ENCODE measurements at places on chromosomes 11 and 22.

- no peak overlapping the region for H3K4me3 ChIP-seq
- no peaks in the 10 kb centered on the region for H3K36me3 ChIP-seq
- DNase-seq = no peak
- no peak overlapping the region for H3K27ac ChIP-seq
- peaks cover 26% of the 10 kb centered on the region for H3K27me3 ChIP-seq
Measured at GRCh38 chr11:34267013-34267412, 90.8 kb downstream of the ABTB2 start.

DNA sequence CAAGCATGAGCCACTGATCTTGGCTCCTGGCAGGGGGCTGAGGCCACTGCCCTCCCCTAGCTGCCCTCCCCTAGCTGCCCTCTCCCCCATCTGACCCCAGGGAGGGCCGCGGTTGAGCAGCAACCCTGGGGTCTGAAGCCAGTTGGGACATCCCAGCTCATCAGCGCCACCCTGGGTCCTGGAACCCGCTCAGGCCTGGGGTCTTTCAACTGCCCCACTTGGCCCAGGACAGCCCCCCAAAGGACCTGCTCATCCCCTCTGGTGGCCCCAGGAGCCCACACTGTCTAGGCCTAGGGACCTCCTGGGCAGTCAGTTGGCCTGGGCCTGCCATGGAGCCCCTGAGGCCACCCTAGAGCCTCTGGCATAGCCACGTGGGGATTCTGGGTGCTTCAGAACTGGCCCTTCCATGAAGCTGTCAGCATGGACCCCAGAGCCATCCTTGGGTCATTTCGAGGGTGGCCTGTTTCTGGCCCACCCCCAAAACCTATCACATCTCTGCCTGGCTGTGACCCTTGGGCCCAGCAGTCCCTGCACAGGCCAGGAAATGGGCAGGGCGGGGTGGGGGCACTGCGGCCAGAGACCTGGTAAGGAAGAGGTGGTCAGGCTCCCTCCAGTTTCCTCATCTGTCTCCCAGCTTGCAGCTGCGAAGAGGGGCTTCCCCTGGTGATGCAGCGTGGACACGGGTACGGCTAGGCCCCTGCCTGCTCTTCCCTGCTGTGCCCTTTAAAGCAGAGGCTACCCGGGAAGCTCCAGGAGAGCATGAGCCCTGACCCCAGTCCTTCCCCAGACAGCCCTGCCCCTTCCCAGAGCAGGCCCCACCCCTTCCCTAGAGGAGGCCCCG lies 37.9 kb downstream of the MUC2 start:
- no peak overlapping the region for H3K4me3 ChIP-seq
- peaks cover 5% of the 10 kb centered on the region for H3K4me1 ChIP-seq
- H3K27me3 ChIP-seq = peaks cover 5% of the 10 kb centered on the region
- peak; percentile 8 for DNase-seq
- no peak overlapping the region for H3K27ac ChIP-seq
- no peaks in the 10 kb centered on the region for H3K36me3 ChIP-seq

DNA sequence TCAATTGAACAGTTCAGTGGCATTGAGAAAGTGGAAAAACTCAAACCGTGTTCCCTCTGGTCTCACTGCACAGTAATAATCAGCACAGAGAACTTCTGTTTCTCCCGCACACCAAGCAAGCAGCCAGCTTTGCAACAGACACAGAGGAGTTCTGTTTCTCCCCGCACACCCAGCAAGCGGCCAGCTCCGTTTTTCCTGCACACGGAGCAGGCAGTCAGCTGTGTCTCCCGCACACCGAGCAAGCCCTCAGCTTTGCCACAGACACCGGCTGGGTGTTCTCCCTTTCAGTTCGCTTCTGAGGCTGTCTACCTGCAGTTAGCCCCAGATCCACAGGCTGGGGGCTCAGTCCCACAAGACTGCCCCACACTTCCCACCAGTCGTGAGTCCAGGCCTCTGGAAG lies 9.9 kb upstream of the TALDO1 start:
- peaks cover 10% of the 10 kb centered on the region for H3K4me1 ChIP-seq
- peak overlapping the region; percentile 75 for H3K4me3 ChIP-seq
- peak overlapping the region; percentile 32 for H3K27ac ChIP-seq
- H3K27me3 ChIP-seq = no peaks in the 10 kb centered on the region
- H3K36me3 ChIP-seq = peaks cover 3% of the 10 kb centered on the region

DNA sequence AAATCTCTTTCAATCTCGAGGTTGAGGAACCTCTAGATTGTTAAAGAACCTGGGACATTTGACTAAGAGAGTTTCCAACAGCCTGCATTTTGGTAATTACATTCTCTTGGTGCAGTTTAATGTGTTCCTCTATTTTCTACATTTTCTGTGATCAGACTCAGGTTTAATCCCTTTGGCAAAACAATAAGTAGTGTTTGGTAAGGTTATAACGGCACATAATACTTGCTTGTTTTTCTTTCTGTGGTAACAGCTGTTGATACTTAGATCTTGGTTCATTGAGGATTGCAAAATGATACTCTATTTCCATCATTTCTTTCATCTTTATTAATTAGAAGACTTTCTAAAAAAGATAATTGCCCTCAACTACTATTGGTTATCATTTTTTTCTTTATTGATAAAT lies 271.3 kb downstream of the SBF2 start:
- DNase-seq = no peak
- H3K4me3 ChIP-seq = no peak overlapping the region
- no peak overlapping the region for H3K27ac ChIP-seq
- H3K36me3 ChIP-seq = peaks cover 5% of the 10 kb centered on the region

DNA sequence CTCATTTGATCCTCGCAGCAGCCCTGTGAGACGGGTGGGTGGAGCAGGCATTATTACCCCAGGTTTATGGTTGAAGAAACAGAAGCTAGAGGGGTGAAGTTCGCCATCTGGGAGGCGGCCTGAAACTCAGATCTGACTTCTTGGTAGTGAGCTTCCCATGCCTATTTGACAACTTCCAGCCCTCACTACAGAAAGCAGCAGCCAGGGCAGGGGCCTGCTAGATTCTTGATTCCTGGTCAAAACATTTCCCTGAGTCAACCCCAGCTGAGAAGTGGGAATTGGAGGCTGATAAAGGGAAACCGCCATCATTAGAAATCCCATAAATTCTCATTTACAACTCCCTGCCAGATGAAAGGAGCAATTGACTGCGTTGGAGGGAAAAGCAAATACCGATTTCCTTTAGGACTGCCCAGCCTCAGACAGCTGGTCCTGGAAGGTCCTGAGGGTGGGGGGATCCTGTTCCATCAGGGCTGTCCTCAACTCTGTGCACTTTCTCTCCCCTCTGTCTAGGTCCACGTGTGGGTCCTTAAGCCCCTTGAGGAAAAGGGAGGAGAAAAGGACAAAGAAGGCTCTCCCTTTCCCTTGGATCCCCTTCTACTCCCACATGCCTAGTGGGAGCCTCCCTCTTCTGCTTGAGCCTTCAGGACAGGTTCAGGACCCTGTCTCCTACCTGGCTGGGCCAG lies 10.2 kb upstream of the NECTIN1 start:
- no peak overlapping the region for H3K4me3 ChIP-seq
- no peak overlapping the region for H3K27ac ChIP-seq
- H3K36me3 ChIP-seq = peaks cover 7% of the 10 kb centered on the region
- peaks cover 64% of the 10 kb centered on the region for H3K27me3 ChIP-seq
- peaks cover 12% of the 10 kb centered on the region for H3K4me1 ChIP-seq
- no peak for DNase-seq

- H3K4me3 ChIP-seq = no peak overlapping the region
- H3K36me3 ChIP-seq = peaks cover 4% of the 10 kb centered on the region
- H3K27ac ChIP-seq = no peak overlapping the region
- DNase-seq = no peak
Measured at GRCh38 chr11:120318906-120319305, 6.2 kb upstream of the TLCD5 start.

DNA sequence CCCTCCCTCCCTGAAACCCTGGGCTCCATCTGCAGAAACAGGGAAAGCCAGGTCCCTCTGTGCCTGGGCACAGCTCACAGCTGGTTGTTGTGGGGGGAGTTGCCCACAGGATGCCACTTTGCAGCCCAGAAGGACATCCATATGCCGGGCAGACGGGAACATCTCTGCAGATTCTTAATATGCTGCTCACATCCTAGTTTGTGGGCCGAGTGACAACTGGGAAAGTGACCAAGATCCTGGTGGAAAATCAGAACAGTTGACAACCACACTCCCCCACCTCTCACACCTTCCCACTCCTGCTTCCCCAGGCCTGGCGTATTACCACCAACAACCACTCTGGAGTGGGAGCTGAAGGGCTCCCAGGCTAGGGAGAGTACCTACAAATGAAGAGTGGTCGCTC lies 7.3 kb upstream of the SCGB1A1 start:
- no peaks in the 10 kb centered on the region for H3K36me3 ChIP-seq
- H3K4me1 ChIP-seq = peaks cover 2% of the 10 kb centered on the region
- no peak overlapping the region for H3K27ac ChIP-seq
- H3K4me3 ChIP-seq = no peak overlapping the region
- no peak for DNase-seq
- peaks cover 4% of the 10 kb centered on the region for H3K27me3 ChIP-seq

- H3K36me3 ChIP-seq = no peaks in the 10 kb centered on the region
- no peak for DNase-seq
- H3K4me1 ChIP-seq = peaks cover 3% of the 10 kb centered on the region
Measured at GRCh38 chr11:126115127-126115495, 52.4 kb upstream of the CDON start.

GRCh38 chr11:78961937-78962701 lies 387.5 kb upstream of the NARS2 start:
- peak overlapping the region; percentile 22 for H3K4me3 ChIP-seq
- no peaks in the 10 kb centered on the region for H3K36me3 ChIP-seq
- DNase-seq = no peak
- no peaks in the 10 kb centered on the region for H3K4me1 ChIP-seq
- H3K27ac ChIP-seq = no peak overlapping the region

DNA sequence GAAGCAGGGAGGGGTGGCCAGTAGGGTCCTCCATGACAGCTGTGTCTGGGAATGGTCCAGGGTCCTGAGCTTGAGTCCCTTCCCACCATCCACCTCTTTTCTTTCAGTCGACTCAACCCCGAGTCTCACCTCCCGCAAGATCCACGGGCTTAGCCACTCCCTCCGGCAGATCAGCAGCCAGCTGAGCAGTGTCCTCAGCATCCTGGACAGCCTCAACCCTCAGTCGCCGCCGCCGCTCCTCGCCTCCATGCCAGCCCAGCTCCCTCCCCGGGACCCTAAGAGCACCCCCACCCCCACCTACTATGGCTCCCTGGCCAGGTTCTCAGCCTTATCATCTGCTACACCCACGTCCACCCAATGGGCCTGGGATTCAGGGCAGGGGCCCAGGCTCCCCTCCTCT lies 81.9 kb downstream of the CEP164 start:
- H3K27ac ChIP-seq = peak overlapping the region; percentile 85
- H3K4me3 ChIP-seq = no peak overlapping the region
- H3K27me3 ChIP-seq = no peaks in the 10 kb centered on the region
- H3K4me1 ChIP-seq = peaks cover 4% of the 10 kb centered on the region
- DNase-seq = no peak
- H3K36me3 ChIP-seq = peaks cover 23% of the 10 kb centered on the region

- H3K27ac ChIP-seq = no peak overlapping the region
- H3K36me3 ChIP-seq = no peaks in the 10 kb centered on the region
- no peaks in the 10 kb centered on the region for H3K27me3 ChIP-seq
- H3K4me1 ChIP-seq = no peaks in the 10 kb centered on the region
- no peak overlapping the region for H3K4me3 ChIP-seq
Measured at GRCh38 chr11:61996933-61997332, 29.5 kb upstream of the FTH1 start.

- no peak overlapping the region for H3K27ac ChIP-seq
- peaks cover 2% of the 10 kb centered on the region for H3K36me3 ChIP-seq
- H3K27me3 ChIP-seq = peaks cover 43% of the 10 kb centered on the region
- peaks cover 7% of the 10 kb centered on the region for H3K4me1 ChIP-seq
- H3K4me3 ChIP-seq = no peak overlapping the region
- no peak for DNase-seq
Measured at GRCh38 chr11:125348674-125349309, 147.3 kb downstream of the FEZ1 start.

- no peak overlapping the region for H3K4me3 ChIP-seq
- H3K36me3 ChIP-seq = no peaks in the 10 kb centered on the region
- no peak for DNase-seq
- no peaks in the 10 kb centered on the region for H3K4me1 ChIP-seq
- H3K27me3 ChIP-seq = no peaks in the 10 kb centered on the region
Measured at GRCh38 chr11:21896746-21897602, 295.9 kb upstream of the ANO5 start.

DNA sequence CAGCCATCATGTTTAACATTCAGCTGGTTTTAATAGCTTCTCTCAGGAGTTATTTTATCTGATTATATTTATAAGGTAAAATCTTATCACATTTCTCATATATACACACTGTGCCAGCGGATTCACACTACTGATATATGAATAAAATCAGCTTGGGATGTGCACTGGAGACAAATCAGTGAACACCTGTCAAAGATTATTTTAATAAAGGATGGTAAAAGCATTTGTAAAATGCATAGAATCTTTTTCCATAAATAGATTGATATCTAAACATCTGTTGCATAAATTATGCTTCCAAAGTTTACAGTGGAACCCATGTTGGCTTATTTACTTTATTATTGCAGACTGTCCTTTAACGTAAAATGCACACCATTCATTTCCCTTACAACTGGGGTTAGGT lies 1125.8 kb upstream of the CNTN5 start:
- H3K27me3 ChIP-seq = no peaks in the 10 kb centered on the region
- no peaks in the 10 kb centered on the region for H3K36me3 ChIP-seq
- no peaks in the 10 kb centered on the region for H3K4me1 ChIP-seq
- no peak for DNase-seq
- H3K4me3 ChIP-seq = no peak overlapping the region

DNA sequence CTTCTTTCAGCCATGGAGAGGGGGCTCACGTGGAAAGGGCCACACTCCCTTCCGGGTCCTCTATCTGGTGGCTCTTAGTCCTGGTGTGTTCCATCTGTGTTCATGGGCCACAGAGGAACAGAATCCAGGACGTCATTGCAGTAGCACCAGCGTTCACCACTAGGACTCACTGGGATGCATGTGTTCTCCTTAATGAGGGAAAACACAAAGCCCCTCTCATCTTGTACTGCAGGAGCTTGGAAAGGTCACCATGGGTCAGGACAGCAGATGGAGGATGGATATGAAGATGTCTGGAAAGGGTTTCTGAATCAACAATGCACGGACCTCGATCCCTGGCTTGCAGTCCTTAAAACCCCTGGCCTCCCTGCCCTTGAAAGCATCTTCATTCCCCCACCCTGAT lies 113.8 kb upstream of the THY1 start:
- peaks cover 72% of the 10 kb centered on the region for H3K27me3 ChIP-seq
- H3K4me3 ChIP-seq = no peak overlapping the region
- H3K4me1 ChIP-seq = peaks cover 9% of the 10 kb centered on the region
- no peak for DNase-seq
- peaks cover 3% of the 10 kb centered on the region for H3K36me3 ChIP-seq
- no peak overlapping the region for H3K27ac ChIP-seq

GRCh38 chr22:23557036-23557435 lies 23.1 kb downstream of the IGLL1 start:
- no peaks in the 10 kb centered on the region for H3K36me3 ChIP-seq
- H3K4me3 ChIP-seq = no peak overlapping the region
- no peaks in the 10 kb centered on the region for H3K4me1 ChIP-seq
- H3K27ac ChIP-seq = no peak overlapping the region
- no peak for DNase-seq

- H3K36me3 ChIP-seq = no peaks in the 10 kb centered on the region
- H3K4me1 ChIP-seq = peaks cover 6% of the 10 kb centered on the region
- no peak overlapping the region for H3K4me3 ChIP-seq
- H3K27me3 ChIP-seq = peaks cover 54% of the 10 kb centered on the region
- H3K27ac ChIP-seq = no peak overlapping the region
Measured at GRCh38 chr11:32178692-32179091, 87.8 kb downstream of the RCN1 start.

Data from T-helper 17 cell (primary cell).